Progenitor cell of endocrine pancreas (in vitro differentiated cells): ENCODE measurements at places on chromosomes 6 and 20. TPM values are rescaled to one million over a fixed set of nuclear protein-coding genes. Genes with fewer than 3 reads are reported as not detected.

Gene TCF15
- not detected in 2 replicates for total RNA-seq

Gene SMIM29
- 5.1 and 5.3 TPM in 2 replicates for total RNA-seq

Gene SCGN
- total RNA-seq: 95.0 and 97.2 TPM in 2 replicates

Gene GRM1
- 0.40 and 0.41 TPM in 2 replicates for total RNA-seq

Gene C20orf204
- 3.3 and 3.4 TPM in 2 replicates for total RNA-seq

Gene C6orf15
- not detected in 2 replicates for total RNA-seq

Gene MAFB
- 5.9 and 6.1 TPM in 2 replicates for total RNA-seq

DNA sequence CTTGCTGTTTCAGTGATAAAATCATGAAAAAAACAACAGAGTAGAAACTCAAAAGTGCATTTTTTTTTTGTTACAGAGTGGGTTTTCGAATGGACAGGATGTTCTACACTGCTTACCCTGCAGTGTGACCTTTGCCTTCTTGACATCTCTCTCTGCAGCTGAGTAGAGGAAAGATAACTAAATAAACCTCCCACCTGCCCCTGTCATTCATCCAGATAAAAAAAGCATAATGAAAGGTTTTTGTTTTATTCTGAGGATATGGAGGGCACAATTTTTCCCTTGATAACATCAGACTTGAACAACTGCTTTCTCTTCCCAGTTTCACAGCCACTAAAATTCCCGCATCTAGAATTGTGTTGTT lies 193.6 kb upstream of the FOXQ1 start:
- H3K27ac ChIP-seq: no peak overlapping the region
- H3K27me3 ChIP-seq: peaks cover 7% of the 10 kb centered on the region
- H3K36me3 ChIP-seq: no peaks in the 10 kb centered on the region
- H3K4me3 ChIP-seq: no peak overlapping the region
- peaks cover 7% of the 10 kb centered on the region for H3K4me1 ChIP-seq
- no peak for DNase-seq

DNA sequence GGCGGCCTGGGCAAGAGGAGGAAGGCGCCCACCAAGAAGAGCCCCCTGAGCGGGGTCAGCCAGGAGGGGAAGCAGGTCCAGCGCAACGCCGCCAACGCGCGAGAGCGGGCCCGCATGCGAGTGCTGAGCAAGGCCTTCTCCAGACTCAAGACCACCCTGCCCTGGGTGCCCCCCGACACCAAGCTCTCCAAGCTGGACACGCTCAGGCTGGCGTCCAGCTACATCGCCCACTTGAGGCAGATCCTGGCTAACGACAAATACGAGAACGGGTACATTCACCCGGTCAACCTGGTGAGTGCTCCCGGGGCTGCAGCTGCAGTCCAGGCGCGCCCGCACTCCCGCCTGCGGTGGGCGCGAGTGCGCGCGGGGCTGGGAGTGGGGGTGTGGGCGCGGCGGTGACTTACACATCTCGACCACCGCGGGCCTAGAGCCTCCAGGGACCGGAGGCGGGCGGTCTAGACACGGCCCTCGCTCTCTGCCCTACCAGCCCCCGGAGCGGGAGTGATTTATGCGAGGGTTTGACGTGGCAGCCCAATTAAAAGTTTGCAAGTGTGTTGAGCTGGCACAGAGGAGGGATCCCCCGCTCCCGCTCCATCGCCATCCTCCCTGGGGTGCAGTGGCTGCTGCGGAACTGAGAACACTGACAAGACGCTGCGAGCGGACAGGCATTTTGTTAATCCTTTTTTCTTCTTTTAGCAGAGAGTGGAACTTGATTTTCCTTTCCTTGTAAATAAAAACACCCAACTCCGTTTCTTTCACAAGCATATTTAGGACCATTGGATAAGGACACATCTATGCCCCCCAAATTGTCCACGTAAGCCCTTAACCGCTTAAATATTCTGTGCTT lies 867 bp downstream of the TCF21 start:
- H3K27me3 ChIP-seq: peaks cover 95% of the 10 kb centered on the region
- H3K4me1 ChIP-seq: peaks cover 10% of the 10 kb centered on the region
- DNase-seq: peak; percentile 28
- peak overlapping the region; percentile 50 for H3K4me3 ChIP-seq
- H3K36me3 ChIP-seq: no peaks in the 10 kb centered on the region

GRCh38 chr6:105310371-105310770 lies 92.5 kb downstream of the PREP start:
- peaks cover 12% of the 10 kb centered on the region for H3K36me3 ChIP-seq
- no peak overlapping the region for H3K27ac ChIP-seq
- H3K27me3 ChIP-seq: no peaks in the 10 kb centered on the region
- DNase-seq: no peak

DNA sequence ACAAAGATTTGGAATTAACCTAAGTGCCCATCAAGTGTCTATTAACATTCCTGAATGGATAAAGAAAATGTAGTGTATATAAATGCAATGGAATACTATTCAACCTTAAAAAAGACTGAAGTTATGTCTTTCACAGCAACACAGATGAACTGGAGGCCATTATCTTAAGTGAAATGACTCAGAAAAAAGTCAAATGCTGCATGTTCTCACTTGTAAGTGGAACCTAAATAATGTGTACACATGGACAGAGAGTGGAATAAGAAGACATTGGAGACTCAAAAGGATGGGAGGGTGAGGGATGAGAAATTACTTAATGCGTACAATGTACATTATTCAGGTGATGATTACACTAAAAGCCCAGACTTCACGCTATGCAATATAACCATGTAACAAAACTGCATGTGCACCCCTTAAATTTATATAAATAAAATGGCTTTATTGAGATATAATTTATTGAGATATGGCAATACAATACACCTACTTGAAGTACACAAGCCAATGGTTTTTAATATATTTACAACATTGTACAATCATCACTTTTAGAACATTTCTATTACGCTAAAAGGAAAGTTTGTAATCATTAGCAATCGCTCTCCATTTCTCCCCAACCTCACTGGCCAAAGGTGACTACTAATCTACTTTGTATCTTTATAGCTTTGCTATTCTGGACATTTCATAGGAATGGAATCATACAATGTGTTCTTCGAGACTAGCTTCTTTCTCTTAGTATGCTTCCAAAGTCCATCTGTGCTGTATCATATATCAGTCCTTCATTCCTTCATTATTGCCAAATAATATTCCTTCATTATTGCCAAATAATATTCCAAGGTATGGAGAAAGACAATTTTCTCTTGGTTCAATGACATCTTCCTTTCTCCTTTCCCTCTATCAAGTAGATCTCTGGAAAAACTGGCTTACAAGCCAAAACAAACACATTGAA lies 5.8 kb downstream of the STX7 start:
- no peak for DNase-seq
- H3K4me1 ChIP-seq: peaks cover 22% of the 10 kb centered on the region
- H3K36me3 ChIP-seq: peaks cover 18% of the 10 kb centered on the region
- no peak overlapping the region for H3K27ac ChIP-seq
- H3K27me3 ChIP-seq: no peaks in the 10 kb centered on the region

DNA sequence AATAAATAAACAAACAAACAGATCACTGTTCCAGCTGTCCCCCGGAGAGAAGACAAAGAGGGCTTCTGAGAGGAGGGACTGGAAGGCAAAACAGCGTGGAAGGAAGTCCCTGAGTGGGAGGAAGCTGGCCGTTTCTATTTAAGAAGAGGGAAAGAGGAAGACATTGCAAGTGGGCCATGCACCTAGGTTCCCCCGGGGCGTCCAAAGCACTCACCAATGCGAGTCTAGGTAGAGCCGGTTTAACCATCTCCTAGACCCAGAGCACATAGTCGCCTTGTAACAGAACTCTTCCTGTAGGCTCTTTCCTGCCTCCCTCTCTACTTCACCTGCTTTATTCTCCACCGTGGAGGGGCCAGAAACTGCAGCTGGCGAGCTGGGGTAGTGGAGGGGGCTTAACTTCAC lies 158.4 kb downstream of the ZDHHC14 start:
- peaks cover 1% of the 10 kb centered on the region for H3K36me3 ChIP-seq
- DNase-seq: no peak
- H3K4me1 ChIP-seq: peaks cover 14% of the 10 kb centered on the region
- no peak overlapping the region for H3K4me3 ChIP-seq
- peaks cover 11% of the 10 kb centered on the region for H3K27me3 ChIP-seq

GRCh38 chr6:1424306-1424927 lies 35.0 kb downstream of the FOXF2 start:
- no peaks in the 10 kb centered on the region for H3K36me3 ChIP-seq
- no peak overlapping the region for H3K27ac ChIP-seq
- H3K27me3 ChIP-seq: peaks cover 36% of the 10 kb centered on the region

DNA sequence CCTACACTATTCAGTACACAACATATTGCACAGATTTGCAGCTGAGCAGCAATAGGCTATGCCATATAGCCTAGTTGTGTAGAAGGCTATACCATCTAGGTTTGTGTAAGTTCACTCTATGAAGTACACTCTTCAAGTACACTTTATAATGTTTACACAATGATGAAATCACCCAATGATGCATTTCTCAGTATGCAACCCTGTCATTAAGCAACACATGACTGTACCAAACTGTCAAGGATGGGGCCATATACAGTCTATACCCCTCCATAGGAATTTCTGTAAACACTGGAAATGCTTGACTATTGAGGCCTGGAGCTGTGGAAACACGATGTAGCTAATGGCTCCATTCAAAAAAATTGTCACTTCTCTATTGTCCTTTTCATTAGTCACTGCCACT lies 535.4 kb downstream of the EPM2A start:
- peaks cover 2% of the 10 kb centered on the region for H3K36me3 ChIP-seq
- peak overlapping the region; percentile 74 for H3K27ac ChIP-seq
- H3K27me3 ChIP-seq: no peaks in the 10 kb centered on the region
- DNase-seq: no peak
- H3K4me1 ChIP-seq: peaks cover 49% of the 10 kb centered on the region
- H3K4me3 ChIP-seq: no peak overlapping the region

GRCh38 chr6:1604158-1605003 lies 5.3 kb upstream of the FOXC1 start:
- peaks cover 13% of the 10 kb centered on the region for H3K4me1 ChIP-seq
- no peaks in the 10 kb centered on the region for H3K36me3 ChIP-seq
- H3K27ac ChIP-seq: no peak overlapping the region
- H3K4me3 ChIP-seq: peak overlapping the region; percentile 46
- peak; percentile 78 for DNase-seq

GRCh38 chr6:33604941-33605854 lies 15.9 kb upstream of the ITPR3 start:
- H3K4me1 ChIP-seq: peaks cover 12% of the 10 kb centered on the region
- peaks cover 3% of the 10 kb centered on the region for H3K27me3 ChIP-seq
- H3K4me3 ChIP-seq: no peak overlapping the region
- DNase-seq: no peak
- no peak overlapping the region for H3K27ac ChIP-seq
- no peaks in the 10 kb centered on the region for H3K36me3 ChIP-seq

DNA sequence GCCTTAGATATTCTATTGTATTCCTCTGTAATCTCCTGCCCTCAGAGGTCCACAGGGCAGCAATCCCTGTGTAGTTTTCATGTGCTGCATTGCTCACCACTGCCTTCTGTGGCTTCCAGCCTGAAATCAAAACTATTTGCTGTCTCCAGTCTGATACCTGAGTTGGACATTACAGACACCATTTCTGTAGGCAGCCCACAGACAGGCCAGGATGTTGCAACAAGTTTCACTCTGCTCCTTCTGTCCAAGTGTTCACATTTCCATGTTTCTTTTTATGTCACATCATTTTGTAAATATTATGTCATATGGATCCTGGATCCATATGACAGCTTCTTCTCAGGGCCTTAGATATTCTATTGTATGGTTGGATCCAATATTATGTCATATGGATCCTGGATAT lies 21.7 kb downstream of the ECI2 start:
- peaks cover 22% of the 10 kb centered on the region for H3K36me3 ChIP-seq
- DNase-seq: no peak
- no peaks in the 10 kb centered on the region for H3K27me3 ChIP-seq
- H3K27ac ChIP-seq: no peak overlapping the region

- DNase-seq: no peak
- peaks cover 4% of the 10 kb centered on the region for H3K27me3 ChIP-seq
- H3K4me1 ChIP-seq: peaks cover 1% of the 10 kb centered on the region
- no peaks in the 10 kb centered on the region for H3K36me3 ChIP-seq
- H3K27ac ChIP-seq: no peak overlapping the region
- H3K4me3 ChIP-seq: no peak overlapping the region
These were observed 208.6 kb upstream of the AGPAT4 start for GRCh38 chr6:161482517-161482858.

- no peak overlapping the region for H3K27ac ChIP-seq
- H3K4me1 ChIP-seq: no peaks in the 10 kb centered on the region
- H3K27me3 ChIP-seq: peaks cover 13% of the 10 kb centered on the region
- no peak for DNase-seq
These were observed 88.1 kb downstream of the ERMARD start for GRCh38 chr6:169839493-169839892.

DNA sequence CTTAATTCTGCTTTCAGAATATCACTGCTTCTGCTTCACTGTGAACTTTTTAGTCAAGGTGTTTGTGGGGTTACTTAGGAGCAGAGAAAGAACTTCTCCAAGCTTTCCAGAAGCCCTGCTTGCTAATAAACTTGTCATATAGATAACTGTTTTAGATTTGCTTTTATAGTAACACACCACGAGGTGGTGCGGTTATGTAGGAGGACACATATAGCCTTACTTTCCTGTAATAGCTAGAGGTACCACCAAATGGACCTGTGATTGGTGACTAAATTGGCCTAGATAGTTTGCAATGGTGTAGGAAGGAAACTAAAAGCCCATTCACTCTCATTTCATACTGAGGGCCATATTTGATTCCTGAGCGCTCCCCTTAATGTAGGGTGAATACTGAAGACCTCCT lies 52.3 kb upstream of the BCLAF1 start:
- H3K27ac ChIP-seq: no peak overlapping the region
- no peak for DNase-seq
- no peak overlapping the region for H3K4me3 ChIP-seq
- peaks cover 17% of the 10 kb centered on the region for H3K36me3 ChIP-seq

DNA sequence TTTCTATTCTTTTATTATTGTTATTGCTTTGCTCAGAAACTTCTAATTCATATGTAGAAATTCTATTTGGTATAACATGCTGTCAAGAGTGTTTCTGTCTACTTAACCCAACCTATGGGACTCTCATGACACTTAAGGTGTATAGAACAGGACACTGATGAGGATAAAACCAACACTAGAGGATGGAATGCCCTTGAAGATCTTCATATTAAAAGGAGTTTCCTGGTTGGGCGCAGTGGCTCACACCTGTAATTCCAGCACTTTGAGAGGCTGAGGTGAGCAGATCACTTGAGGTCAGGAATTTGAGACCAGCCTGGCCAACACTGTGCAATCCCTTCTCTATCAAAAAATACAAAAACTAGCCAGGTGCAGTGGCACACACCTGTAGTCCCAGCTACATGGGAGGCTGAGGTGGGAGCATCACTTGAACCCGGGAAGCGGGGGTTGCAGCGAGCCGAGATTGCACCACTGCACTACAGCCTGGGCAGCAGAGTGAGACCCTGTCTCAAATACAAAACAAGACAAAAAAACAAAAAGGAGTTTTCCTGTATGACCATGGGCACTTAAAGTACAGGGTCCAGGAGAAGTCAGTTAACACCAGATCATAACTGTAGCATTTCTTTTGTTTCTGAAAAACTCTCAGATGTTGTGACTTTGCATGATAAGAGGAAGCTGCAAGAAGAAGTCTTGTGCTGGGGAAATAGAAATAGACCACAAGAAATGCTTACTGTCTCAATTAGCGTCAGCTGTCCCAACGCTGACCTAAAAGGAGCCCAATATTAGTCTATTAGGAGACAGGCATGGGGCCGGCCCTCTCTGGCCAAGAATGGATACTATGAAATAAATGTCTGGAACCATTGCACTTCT lies 38.9 kb upstream of the CD2AP start:
- H3K4me3 ChIP-seq: no peak overlapping the region
- H3K27me3 ChIP-seq: no peaks in the 10 kb centered on the region
- no peak for DNase-seq
- no peak overlapping the region for H3K27ac ChIP-seq
